ENCODE measurements at places on chromosomes 16 and 17.

DNA sequence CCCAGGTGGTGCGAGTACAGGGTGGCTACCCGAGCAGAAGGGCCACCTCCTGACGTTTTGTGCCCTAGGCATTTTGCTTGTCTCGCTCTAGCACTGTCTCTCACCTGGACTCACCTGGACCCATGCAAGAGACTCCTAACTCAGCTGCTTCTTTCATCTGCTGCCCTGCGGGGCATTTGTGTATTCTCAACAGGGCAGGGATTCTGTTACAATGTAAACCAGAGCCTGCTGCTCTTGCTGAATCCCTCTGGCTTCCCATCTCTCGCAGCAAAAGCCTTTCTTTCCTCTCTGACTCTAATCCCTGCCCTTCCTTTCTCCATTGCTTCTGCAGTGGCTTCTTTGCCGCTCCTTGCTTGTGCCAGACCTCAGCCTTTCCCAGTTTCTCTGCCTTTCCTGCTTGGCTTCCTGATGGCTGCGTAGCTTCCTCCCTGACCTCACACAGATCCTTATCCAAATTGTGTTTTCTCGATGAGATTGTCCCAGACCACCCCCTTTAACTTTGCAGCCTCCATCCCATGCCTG lies 10.2 kb downstream of the ARSG start:
- peaks cover 12% of the 10 kb centered on the region for H3K27me3 ChIP-seq
- H3K4me1 ChIP-seq, result peaks cover 15% of the 10 kb centered on the region
- no peak overlapping the region for H3K4me3 ChIP-seq
- no peak for DNase-seq
- no peak overlapping the region for H3K27ac ChIP-seq

- H3K27ac ChIP-seq, result no peak overlapping the region
- 0 out of 2 replicates have a peak, but pooled peaks cover 4% of the 10 kb centered on the region for H3K4me1 ChIP-seq
- no peak overlapping the region for H3K4me3 ChIP-seq
- DNase-seq, result no peak
- H3K36me3 ChIP-seq, result no peaks in the 10 kb centered on the region
Measured at GRCh38 chr17:3910420-3911270, 5.6 kb downstream of the P2RX1 start.

DNA sequence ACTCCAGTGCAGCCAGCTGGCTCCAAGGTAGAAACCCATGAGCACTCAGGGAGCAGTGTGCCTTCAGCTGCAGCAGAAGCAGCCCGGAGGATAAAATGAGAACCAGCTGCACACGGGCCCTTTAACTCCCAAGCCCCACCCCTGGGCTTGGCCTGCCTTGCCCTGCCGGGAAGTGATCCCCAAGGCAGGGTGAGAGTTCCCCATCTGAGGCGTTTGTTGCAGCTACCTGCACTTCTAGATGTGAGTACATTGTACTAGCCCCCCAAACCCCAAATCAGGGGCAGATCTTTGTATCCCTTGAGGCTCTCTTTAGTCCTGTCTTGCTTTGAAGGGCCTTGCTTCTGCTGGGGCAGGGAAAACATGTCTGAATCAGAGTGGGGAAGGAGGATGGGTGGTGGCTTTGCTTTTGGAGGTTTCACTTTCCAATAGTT lies at the start of gene MVP:
TSS of gene MVP (plus strand) at position 192 of the 431 bp plus-strand sequence. CDS start 10,088 bp downstream, outside the sequence.
- peak within 1 kb of the TSS; percentile 98 for H3K4me3 ChIP-seq
- DNase-seq, result peak; percentile 48
- H3K4me1 ChIP-seq, result peaks cover 82% of the 10 kb centered on the region
- peaks cover 10% of the 10 kb centered on the region for H3K27me3 ChIP-seq

DNA sequence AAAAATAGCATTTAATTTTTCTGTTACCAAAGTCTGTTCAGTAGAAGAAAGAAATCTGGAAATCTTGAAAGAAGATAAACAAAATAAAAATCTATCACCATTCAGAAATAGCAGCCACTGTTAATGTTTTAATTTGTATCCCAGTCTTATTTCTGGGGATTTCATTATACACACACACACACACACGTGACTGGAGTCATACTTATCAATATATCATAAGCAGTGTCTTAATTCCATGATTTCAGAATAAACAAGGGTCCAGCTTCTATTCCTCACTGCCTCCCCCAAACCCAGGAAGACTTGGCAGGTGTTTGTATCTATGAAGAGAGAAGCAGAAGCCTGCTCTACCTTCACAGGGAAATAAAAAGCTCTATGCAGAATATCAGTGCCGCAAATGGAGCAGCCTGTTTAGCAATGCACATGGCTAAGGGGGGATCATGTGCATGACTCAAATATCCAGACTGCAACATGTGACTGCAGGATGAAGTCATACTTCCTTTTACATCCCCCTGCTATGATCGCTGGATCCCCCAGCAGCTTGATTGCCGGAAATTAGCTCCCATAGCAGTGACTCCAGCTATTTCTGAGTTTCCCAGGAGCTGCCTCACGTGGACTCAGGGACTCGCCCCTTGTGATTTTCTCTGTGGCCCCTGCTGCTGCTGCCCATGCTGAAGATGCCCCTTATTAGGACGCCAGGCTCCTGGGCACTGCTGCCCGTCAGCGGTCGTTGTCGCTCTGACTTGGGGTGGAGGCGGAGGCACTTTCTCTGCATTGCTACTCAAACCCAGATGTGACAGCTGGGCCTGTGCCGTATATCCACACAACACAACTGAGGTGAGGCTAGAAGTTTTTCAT lies 341.0 kb downstream of the CPPED1 start:
- H3K27ac ChIP-seq, result peak overlapping the region; percentile 58
- no peak overlapping the region for H3K4me3 ChIP-seq
- no peaks in the 10 kb centered on the region for H3K27me3 ChIP-seq
- H3K4me1 ChIP-seq, result peaks cover 20% of the 10 kb centered on the region
- H3K36me3 ChIP-seq, result no peaks in the 10 kb centered on the region
- peak; percentile 30 for DNase-seq

- H3K27me3 ChIP-seq, result peaks cover 2% of the 10 kb centered on the region
- H3K27ac ChIP-seq, result no peak overlapping the region
- no peak for DNase-seq
- H3K36me3 ChIP-seq, result no peaks in the 10 kb centered on the region
- no peaks in the 10 kb centered on the region for H3K4me1 ChIP-seq
- no peak overlapping the region for H3K4me3 ChIP-seq
Measured at GRCh38 chr17:55215711-55216110, 49.0 kb upstream of the HLF start.

- no peak overlapping the region for H3K27ac ChIP-seq
- no peak for DNase-seq
- peaks cover 4% of the 10 kb centered on the region for H3K36me3 ChIP-seq
- peaks cover 8% of the 10 kb centered on the region for H3K27me3 ChIP-seq
Measured at GRCh38 chr17:82062076-82062983, 3.3 kb downstream of the DUS1L start.

GRCh38 chr16:73154063-73154870 lies 106.3 kb upstream of the ZFHX3 start:
- H3K27ac ChIP-seq, result no peak overlapping the region
- no peak for DNase-seq
- H3K27me3 ChIP-seq, result peaks cover 4% of the 10 kb centered on the region

GRCh38 chr16:73068541-73069401 lies 20.8 kb upstream of the ZFHX3 start:
- DNase-seq, result peak; percentile 93
- peak overlapping the region; percentile 100 for H3K27ac ChIP-seq
- peaks cover 5% of the 10 kb centered on the region for H3K27me3 ChIP-seq
- peak overlapping the region; percentile 75 for H3K4me3 ChIP-seq

DNA sequence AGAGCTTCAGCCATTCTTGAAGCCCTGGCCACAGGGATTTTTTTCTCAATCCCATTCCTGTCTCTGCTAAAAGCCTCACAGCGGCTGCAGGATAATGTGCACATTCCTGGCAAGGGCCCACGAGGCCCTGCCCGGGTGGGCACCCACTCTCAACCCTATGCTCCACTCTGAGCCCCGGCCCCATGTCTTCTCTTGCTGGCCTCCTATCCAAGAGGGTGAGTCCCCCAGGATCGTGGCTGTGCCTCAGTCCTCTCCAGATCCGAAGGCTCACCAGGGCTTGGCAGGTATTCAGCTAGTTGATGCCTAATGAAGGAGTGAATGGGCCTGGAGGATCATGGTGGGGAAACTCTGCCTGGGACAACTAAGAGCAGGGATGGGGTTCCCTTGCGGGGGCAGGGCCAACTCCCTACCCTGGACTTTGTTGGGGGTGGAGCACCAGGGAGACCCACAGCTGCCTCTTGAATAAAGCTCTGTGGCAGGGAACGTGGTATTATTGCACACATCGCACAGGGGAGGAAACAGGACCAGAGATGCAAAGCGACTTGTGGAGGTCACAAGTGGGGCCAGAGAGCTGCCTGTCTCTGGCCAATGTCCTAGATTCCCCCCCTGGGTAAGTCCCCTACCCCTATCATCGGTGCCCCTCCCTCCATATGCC lies 5.4 kb downstream of the ARHGAP27 start:
- DNase-seq, result no peak
- peaks cover 24% of the 10 kb centered on the region for H3K27me3 ChIP-seq
